ENCODE measurements at places on chromosomes 5 and 9. TPM values are rescaled to one million over a fixed set of nuclear protein-coding genes. Genes with fewer than 3 reads are reported as not detected.

The SHOC1 gene
- total RNA-seq = not detected

The FGF10 gene
- 2.8 TPM for total RNA-seq

The RNF183 gene
- total RNA-seq = not detected

The IL3 gene
- total RNA-seq = not detected

The C5orf58 gene
- not detected for total RNA-seq

The PDLIM7 gene
- total RNA-seq = 94.5 TPM

DNA sequence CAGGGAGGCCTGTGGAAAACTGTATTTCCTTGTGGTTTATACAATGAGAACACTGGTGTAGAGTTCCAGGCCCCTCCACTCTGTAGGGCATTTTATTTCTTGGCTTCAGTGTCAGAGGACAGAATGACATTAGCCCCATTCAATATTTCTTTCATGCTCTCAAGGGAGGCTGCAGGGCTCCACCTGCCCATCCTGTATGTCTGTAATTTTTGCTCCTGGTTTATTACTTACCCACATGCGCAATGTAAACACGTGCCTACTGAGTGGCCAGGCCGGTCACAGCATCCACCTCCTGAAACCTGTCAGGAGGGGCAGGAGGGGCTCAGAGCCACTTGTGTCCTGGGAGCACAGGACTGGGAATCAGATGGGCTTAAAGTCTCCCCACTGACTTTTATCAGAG is 82.4 kb downstream of the GADD45G start:
- no peak for DNase-seq

- peak; percentile 46 for DNase-seq
Observed at GRCh38 chr5:66744040-66744439, 147.8 kb downstream of the MAST4 start.

- DNase-seq = no peak
Observed at GRCh38 chr9:82320566-82320965, 332.0 kb downstream of the SPATA31D1 start.

DNA sequence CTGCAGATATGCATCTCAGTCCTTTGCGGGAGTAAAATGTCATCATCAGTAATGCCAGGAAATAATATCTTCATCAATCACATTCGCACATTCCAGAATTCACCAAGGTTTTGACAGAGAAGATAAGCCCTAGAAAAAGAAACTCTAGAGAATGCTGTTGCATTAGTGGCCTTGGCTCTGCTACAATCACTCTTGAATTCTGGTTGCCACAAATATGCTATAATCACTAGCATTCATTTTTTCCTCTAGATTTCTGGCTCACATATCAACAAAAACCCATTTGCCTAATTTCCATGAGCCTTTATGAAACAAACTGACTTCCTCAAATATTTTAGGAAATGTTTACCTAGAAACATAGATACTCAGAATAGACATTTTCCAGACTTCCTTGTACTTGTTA is 653.4 kb downstream of the ANXA1 start:
- DNase-seq = no peak

- no peak for DNase-seq
Observed at GRCh38 chr5:175741556-175741955, 83.7 kb downstream of the HRH2 start.

DNA sequence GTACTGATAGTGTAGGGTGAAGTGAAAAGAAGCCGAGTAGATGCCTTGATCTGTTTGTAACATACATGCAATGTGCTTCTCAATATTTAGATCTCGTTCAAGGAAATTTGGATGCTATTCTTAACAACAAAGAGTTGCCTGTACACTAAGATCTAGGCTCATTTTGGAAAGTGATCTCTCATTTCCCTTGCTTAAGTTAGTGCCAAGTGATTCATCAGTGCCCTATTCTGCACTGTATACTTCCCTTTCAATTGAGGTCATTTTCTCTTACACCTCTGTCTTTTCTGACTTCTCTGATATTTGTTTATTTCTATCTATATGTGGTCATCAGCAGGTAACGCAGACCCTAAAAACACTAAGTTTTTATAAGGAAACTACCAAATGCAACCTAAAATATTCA is 528.6 kb upstream of the PTPRD start:
- DNase-seq = no peak

- peak; percentile 13 for DNase-seq
Observed at GRCh38 chr5:117455236-117456233, 880.9 kb upstream of the SEMA6A start.

GRCh38 chr9:75064307-75065025 is 23.5 kb downstream of the NMRK1 start:
- no peak for DNase-seq

DNA sequence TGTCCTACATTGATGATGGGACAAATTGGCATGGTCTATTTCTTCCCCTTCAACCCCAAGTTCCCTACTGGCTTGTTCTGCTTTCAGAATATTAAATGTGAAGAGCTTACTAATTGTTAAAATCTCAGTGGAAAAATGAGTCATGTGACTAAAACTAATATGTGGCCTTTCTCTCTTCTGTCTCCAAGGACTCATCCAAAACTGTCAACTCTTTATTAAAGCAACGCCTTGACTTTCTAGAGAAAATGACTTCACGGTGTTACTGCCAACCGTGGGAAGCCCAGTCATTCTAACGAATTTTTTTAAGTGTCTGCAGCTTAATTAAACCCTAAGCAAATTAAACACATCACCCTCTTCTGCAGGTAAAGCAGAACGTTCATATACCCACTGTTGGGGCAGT is 431.6 kb downstream of the DTWD2 start:
- DNase-seq = no peak

DNA sequence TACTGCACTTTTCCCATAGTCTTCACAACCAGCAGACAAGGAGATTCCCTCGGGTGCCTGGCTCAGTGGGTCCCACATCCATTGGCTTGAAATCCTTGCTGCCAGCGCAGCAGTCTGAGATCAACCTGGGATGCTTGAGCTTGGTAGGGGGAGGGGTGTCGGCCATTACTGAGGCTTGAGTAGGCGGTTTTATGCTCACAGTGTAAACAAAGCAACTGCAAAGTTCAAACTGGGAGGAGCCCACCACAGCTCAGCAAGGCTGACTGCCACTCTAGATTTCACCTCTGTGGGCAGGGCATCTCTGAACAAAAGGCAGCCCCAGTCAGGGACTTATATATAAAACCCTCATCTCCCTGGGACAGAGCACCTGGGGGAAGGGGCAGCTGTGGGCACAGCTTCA is 512.3 kb upstream of the MPDZ start:
- DNase-seq = no peak

DNA sequence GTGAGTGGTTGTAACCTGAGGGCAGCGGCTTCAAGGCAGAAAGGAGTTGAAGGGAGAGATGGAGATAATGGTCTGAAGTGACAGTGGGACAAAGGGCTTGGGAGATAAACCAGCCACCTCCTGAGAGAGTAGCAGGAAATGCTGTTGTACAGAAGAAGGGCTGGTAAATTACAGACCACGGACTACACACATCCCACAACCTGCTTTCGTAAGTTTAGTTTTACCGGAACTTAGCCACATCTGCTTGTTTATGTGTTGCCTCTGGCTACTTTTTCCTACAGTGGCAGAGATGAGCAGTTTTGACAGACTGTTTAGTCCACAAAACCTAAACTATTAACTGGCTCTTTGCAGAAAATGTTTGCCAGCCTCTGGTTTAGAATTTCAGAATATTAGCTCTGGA is 269.5 kb downstream of the ARHGEF28 start:
- no peak for DNase-seq

DNA sequence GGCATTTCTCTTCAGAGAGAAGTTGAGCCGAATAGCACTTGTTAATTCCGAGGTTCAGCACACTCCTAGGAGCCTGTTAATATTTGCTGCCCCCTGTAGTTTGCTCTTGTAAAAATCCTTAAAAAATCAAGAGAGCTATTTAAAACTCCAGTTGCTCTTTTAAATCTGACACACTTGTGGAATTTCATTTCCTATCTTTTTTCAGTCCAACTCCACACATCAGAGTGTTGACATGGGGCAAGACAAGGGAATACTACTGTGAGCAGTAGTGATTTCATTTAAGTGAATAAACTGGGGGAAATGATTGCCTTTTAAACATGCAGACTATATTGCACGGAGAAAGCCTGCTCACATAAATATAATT is 1096.3 kb upstream of the DMAC1 start:
- no peak for DNase-seq

GRCh38 chr5:88888848-88889188 is 5.8 kb upstream of the MEF2C start:
- no peak for DNase-seq

Measured in left cardiac atrium (tissue), 4 donors.